Right lung (tissue), 10 donors: ENCODE measurements at places on chromosomes 7 and 10. TPM values are rescaled to one million over a fixed set of nuclear protein-coding genes. Genes with fewer than 3 reads are reported as not detected.

DNA sequence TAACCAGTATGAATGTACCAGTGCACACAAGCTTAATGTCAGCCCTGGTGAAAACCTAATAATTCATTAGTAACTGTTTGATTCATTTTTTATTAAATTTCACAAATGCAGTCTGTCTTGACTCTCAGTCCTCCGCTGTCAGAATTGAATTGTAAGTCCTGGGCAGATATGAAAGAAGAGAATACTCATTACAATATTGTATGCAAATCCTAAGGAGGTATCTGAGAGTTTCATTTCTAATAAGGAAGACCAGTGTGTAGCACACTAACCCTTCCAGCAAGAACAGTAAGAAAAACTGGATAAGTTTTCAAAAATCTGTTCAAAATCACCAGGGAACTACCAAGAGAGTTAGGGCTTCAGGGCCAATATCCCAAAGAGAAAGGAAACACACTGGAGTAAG, 652.1 kb downstream of the SUGCT start:
- no peak for DNase-seq

GRCh38 chr10:69483963-69484362, 32.7 kb downstream of the TSPAN15 start:
- no peak for DNase-seq

DNA sequence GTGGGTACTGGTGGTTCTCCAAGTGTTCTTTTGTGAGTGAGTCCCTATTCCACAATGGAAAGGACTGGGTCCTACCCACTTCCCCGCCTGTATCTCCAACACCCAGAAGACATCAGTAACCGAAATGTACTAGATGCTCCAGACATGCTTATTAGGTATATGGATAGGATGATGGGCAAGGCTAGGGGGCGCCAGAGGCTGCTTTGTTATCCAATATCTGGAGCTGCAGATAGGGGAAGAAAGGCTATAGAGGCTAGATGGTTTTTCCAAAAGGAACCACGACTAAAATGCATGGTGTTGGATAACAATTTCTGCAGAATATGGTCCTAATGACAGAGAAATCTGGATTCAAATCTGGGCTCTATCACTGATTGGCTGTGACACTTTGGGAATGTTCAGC, 56.2 kb upstream of the TM9SF3 start:
- DNase-seq = no peak

The C10orf67 gene
- polyA plus RNA-seq = 0.15 TPM

DNA sequence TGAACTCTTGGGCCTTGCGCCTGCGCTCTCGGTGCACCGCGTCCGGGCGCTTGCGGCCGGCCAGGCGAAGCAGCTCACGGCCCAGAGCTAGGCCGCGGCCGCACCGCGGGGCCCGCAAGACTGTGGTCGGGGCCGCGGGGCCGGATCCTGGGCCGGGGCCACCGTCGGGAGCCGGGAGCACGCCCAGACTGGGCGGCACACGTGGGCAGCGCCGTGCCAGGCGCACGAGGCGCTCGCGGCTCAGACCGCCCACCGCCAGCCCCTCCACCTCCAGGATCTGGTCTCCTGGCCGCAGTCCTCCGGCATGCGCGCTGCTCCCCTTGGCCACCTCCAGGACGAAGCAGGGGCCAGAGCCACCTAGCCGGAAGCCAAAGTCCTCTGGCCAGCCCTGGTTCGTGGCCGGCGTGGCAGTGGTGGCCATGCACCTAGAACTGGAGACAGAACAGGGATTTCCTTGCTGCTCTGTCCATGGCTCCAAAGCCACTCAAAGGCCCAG, at the start of gene GRID2IP:
TSS of gene GRID2IP (minus strand) at position 446 of the 496 bp plus-strand sequence. CDS start at position 421, 25 bp downstream.
- no peak for DNase-seq

DNA sequence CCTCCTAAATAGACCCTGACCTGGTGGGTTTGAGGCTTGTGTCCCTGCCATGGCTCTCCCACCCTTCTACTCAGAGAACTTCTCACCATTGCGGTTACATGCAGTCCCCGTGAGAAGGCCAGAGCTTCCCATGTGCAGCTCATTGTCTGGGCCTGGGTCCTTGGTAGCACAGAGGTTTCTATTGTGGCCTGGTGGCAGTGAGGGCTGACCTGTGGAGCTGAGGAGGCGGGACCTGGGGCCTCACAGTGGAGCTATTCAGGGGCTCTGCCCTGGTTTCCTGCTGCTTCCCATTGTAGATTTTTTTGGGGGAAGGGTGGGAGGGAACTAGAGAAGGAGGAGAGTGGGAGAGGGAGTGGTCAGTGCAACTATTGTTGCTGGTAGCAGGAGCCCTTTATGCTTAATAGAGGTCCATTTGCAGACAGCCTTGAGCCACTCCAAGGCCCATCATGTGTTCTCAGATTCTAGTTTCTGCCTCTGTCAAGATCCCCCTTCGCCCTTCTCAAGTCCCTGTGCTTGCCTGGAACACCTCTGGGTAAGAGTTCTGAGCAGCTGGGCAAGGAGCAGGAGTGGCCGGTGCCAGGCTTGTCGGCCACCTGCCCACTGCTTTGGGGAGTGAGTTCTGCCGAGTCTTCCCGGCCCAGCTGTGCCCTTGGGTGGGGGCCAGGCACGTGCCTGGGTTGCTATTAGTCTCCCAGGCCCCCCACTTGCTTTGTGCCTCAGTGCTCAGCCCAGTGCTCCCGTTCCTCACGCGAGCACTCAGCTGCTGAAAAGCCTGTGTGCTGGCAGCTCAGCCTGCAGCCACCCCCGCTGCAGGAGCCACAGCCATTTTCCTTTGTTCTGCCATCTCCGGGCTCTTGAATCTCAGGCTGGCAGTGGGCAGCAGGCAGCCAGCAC, 10.7 kb downstream of the TSPAN14 start:
- no peak for DNase-seq

The HTR5A gene
- not detected for polyA plus RNA-seq

DNA sequence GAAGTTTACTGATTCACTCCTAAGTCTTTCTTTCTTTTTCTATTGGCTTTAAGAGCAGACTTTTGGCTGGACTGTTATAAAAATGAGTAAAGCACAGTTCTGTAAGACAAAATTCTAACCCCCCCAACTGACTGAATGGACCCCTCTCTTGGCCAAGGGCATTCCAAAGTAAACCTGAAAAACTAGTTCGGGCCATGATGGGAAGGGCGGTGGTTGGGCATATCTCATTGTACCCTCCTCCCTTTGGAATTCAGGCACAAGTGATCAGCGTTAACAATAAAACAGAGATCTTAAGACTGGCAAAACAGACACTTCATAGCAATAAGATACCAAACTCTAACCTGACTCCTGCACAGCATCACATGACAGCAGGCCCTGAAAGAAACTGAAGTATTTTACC, 6.1 kb upstream of the KIF20B start:
- DNase-seq = no peak

- DNase-seq = no peak
These were observed 114.2 kb downstream of the ZMIZ1 start for GRCh38 chr10:79182781-79183467.

GRCh38 chr10:13316635-13317311, 16.9 kb upstream of the PHYH start:
- no peak for DNase-seq

DNA sequence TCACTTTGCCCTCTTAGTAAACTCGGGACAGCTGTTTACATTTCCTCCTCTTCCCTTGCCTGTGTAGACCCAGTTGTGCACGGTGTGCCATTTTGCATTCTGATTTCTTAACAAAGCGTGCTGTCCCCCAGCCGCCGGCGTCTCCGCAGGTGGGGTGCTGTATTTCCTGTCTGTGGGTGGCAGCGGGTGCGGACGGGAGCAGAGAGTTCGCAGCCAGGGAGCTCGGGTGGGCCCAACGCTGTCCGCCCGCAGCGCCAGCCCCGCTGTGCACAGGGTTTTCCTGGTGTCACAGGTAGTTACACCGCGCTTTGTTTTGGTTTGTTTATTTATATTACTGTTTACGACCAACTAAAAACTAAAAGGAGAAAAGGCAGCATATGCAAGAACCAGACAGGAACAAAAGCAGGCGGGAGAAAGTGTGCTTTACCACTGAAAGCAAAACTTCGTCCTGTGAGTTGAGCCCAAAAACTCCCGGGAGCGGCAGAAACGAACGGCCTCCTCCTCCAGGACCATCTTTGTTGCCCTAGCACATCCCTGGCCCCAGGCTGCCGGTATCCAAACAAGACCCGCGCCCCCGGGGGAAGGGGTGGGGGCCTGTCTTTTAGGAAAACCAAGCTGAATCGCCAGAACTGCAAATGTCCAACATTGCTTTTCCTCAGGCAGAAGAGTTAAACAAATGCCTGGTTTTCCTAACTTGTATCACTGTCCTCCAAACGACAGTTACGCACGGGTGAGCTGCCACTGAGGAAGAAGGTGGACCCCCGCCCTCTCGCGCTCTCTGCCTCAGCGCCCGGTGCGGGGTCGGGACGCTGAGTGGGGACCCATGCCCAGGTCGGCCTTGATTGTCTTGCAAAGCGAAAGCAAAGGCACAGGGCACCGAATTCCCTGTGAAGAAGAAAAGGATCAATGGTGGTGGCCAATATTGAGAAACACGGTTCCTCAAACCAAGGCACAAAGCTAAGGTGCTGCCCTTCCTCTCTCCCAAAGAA, 45.9 kb upstream of the DRGX start:
- no peak for DNase-seq

DNA sequence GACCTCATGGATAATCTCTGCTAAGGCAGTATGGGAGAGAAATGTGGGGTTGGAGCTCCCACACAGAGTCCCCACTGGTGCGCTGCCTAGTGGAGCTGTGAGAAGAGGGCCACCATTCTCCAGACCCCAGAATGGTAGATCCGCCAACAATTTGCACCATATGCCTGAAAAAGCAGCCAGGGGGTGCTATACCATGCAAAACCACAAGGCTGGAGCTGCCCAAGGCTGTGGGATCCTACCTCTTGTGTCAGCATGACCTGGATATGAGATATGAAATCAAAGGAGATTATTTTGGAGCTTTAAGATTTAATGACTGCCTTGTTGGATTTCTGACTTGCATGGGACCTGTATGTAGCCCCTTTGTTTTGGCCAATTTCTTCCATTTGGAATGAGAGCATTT, 27.0 kb upstream of the SAMD9L start:
- DNase-seq = no peak

- no peak for DNase-seq
These were observed 183.2 kb downstream of the AGMO start for GRCh38 chr7:15378494-15379145.

- peak; percentile 77 for DNase-seq
These were observed 311.2 kb upstream of the SEMA3D start for GRCh38 chr7:85498031-85498430.

DNA sequence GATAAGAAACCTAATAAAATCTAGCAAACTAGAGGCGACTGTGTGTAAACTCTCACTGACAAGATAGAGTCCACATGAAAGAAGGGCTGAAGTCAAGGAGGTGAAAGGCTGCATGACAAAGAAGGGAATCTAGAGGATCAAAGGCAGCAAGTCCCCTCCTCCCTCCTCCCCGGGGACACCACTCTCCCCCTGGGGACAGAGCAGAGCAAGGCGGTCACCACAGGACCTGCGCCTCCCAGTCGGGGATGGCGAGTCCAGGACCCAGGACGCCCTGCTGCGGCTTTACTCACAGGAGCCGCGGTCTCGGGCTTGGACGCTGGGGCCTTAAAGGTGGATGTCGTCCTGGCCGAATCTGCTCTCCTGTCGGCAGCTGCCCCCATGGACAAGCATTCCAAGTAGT, 22.4 kb downstream of the BRI3 start:
- DNase-seq = no peak

The SNCG gene
- 4.4 TPM for polyA plus RNA-seq

The MRLN gene
- 0.74 TPM for polyA plus RNA-seq

The OR6B1 gene
- polyA plus RNA-seq = 0.03 TPM

The ELFN1 gene
- 2.8 TPM for polyA plus RNA-seq

GRCh38 chr7:2416063-2416462, 12.7 kb downstream of the CHST12 start:
- DNase-seq = no peak

- peak; percentile 41 for DNase-seq
These were observed 649 bp downstream of the ACTR3B start for GRCh38 chr7:152759949-152760853.

DNA sequence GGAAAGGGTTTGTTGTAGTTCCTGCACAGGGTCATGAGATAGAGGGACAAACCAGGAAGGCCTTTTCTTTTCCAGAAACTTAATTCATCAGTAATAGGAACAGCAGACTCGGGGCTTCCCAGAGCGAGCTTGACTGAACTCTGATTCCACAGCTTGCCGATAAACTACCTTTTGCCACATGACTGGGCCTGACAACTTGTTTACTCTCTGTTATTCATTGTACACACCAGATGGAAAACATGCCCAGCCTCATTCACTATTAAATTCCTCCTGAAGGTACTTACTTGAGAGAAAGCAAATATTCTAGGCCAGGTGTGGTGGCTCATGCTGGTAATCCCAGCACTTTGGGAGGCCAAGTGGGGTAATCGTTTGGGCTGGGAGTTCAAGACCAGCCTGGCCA, 77.1 kb upstream of the FGFR2 start:
- DNase-seq = no peak

The LFNG gene
- polyA plus RNA-seq = 8.0 TPM

- DNase-seq = no peak
These were observed 237.2 kb downstream of the CSTF2T start for GRCh38 chr10:51462076-51462779.

GRCh38 chr10:100705139-100705538, 40.2 kb upstream of the PAX2 start:
- no peak for DNase-seq

The NUTM2B gene
- 3.1 TPM for polyA plus RNA-seq

The NKX2-3 gene
- polyA plus RNA-seq = 0.17 TPM

The SLC39A12 gene
- polyA plus RNA-seq = 0.12 TPM

- no peak for DNase-seq
These were observed 126.7 kb downstream of the ARL4A start for GRCh38 chr7:12814107-12814506.

GRCh38 chr10:78255796-78256638, 222.4 kb downstream of the RPS24 start:
- no peak for DNase-seq

The HKDC1 gene
- polyA plus RNA-seq = 5.5 TPM

- peak; percentile 3 for DNase-seq
These were observed 131.6 kb upstream of the KLF14 start for GRCh38 chr7:130865408-130866236.

GRCh38 chr7:16822029-16822428, 17.2 kb upstream of the AGR2 start:
- DNase-seq = no peak

The VIPR2 gene
- polyA plus RNA-seq = 0.18 TPM

GRCh38 chr7:117259615-117260014, 63.2 kb downstream of the WNT2 start:
- no peak for DNase-seq

GRCh38 chr10:74439213-74439612, 288.2 kb downstream of the ADK start:
- no peak for DNase-seq
